CD8-positive, alpha-beta memory T cell (primary cell): ENCODE measurements at places on chromosomes 3 and 15. TPM values are rescaled to one million over a fixed set of nuclear protein-coding genes. Genes with fewer than 3 reads are reported as not detected.

DNA sequence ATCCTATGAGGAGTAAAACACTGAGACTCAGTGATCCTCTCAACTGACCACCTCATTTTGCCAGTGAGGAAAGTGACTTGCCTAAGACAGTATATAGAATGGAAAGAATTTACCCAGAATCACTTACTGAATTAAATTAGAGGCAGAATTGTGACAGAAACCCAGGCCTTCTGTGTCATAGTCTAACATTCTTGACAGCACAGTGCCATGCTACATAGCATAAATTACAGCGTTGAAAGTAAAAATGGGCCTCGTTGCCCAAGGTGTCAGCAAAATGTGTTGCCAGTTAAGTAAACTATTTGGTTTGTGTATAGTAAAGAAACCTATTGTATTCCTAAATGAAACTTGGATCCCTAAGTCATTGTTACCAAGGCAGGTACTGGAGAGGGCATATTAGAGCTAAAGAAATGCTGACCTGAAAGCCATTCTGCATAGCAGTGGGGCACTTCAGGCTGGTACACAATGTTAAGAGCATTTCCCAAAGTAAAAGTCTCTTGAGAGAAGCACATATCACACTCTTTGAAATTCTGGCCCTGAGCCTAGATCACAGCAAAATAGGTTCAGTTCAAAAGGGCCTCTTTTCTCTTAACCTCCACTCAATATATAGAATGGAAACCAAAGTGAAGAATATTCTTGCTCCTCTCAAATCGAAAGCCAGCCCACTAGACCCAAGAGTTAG is 53.8 kb downstream of the HMG20A start:
- peaks cover 43% of the 10 kb centered on the region for H3K36me3 ChIP-seq
- H3K27me3 ChIP-seq, result no peaks in the 10 kb centered on the region
- DNase-seq, result no peak
- H3K4me1 ChIP-seq, result no peaks in the 10 kb centered on the region
- no peak overlapping the region for H3K4me3 ChIP-seq

DNA sequence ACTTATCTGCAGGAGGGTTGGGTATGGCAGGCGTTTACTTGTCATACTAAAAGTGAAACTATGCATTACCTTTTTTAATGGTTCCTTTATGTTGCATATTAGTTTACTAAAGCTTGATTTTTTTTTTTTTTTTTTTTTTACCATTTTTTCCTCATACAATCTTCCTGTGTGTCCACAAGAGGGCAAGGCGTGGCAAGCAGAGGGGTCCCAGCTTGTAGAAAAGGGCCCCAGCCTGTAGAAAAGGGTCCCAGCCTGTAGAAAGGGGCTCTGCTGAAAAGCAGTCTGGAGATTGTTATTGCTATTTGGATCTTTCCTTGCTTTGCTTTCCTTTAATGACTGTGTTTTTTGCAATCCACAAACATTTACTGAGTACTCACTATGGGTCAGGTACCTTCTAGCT is 21.9 kb downstream of the MKRN2 start:
- H3K27me3 ChIP-seq, result no peaks in the 10 kb centered on the region
- peaks cover 48% of the 10 kb centered on the region for H3K36me3 ChIP-seq
- DNase-seq, result no peak
- no peak overlapping the region for H3K4me3 ChIP-seq

GRCh38 chr3:97816811-97817210 is 5.0 kb upstream of the CRYBG3 start:
- no peak overlapping the region for H3K27ac ChIP-seq
- no peak for DNase-seq
- H3K36me3 ChIP-seq, result no peaks in the 10 kb centered on the region
- peaks cover 7% of the 10 kb centered on the region for H3K4me1 ChIP-seq

The VGLL3 gene
- not detected for total RNA-seq

The GRM7 gene
- not detected for total RNA-seq

The MGLL gene
- total RNA-seq, result 5.3 TPM
